ENCODE measurements at places on chromosomes 4 and X.

DNA sequence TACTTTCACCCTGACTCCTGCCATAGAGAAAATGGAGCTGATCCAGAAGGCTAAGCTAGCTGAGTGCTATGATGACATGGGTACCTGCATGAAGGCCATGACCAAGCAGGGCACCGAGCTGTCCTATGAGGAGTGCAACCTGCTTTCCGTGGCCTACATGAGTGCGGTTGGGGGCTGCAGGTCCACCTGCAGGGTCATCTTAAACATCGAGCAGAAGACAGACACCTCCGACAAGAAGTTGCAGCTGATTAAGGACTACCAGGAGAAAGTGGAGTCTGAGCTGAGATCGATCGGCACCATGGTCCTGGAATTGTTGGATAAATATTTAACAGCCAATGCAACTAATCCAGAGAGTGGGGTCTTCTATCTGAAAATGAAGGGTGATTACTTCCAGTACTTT lies 438.0 kb downstream of the TMA16 start:
- DNase-seq: no peak

DNA sequence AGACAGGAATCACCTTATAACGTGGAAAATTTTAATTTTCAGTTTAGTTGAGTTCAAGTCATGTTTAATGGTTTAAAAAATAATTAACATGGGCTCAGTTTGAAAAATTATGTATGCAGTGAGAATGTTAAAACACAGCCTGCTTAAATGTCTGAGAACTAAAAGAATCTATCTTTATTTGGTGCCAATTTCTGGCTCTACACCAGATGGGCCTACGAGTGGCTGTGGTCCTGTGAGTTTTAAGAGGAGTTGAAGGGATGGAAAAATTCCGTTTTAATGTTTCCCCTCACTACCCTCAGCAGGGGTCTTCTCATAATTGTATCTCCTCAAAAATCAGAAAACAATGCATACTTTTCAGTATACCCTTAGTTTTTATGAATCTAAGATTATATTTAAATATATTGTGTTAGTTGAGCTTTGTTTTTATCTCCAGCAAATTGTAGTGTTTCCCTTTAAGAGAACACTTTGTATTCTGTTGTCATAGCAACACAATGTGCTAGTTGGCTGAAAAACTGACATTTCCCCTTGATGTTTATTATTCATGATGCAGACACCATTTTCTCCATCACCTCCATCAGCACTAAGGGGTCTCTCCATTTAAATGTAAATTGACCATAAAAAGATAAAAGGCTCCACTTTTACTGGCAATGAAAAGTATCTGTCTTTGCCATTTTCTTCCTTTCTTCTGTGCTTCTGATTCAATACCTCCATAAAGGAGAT lies 393.5 kb upstream of the GRIA3 start:
- no peak for DNase-seq

GRCh38 chr4:41692717-41693345 lies 55.7 kb downstream of the PHOX2B start:
- peak; percentile 58 for DNase-seq

DNA sequence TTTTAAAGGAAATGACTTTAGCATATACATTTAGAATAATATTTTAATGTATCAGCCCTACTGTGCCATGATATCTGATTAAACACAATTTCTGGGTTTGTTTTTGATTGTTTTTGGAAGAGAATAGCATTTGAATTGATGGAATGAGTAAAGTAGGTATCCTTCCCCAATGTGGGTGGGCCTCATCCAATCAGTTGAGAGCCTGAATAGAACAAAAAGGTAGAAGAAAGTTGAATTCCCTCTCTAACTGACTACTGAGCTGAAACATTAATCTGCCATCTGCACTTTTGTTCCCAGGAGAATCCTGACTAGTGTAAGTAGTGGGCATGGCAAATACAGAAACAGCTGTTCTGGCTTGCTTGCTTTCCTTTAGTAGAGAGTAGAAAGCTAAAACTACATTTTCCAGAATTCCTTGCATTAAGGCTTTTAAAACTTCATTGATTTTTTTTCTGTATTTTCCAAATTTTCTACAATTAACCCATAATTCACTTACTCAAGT lies 9.7 kb upstream of the SEC24D start:
- DNase-seq: no peak

GRCh38 chrX:148448686-148449085 lies 51.7 kb upstream of the AFF2 start:
- DNase-seq: no peak

- no peak for DNase-seq
Observed at GRCh38 chr4:132063829-132064228, 1085.3 kb upstream of the PCDH10 start.

GRCh38 chr4:182062458-182062857 lies 180.7 kb upstream of the TENM3 start:
- DNase-seq: no peak

GRCh38 chr4:24722026-24722568 lies 73.3 kb upstream of the SOD3 start:
- no peak for DNase-seq

DNA sequence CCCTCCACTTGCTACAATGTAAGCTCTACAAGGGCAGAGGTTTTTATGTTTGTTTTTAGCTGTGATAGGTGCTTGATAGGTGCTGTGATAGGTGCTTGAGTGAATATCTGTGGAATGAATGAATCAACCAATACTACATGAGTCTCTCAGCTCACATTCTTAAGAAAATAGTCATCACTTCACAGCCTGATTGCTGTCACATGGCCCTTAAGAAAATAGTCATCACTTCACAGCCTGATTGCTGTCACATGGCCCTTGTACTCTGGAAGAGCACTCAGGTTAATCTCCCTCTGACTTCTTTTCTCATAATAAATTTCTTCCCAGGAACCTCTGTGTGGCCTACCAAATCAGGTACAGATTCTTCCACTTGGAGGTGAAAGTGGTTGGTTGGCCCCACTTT lies 335.2 kb downstream of the TENM3 start:
- peak; percentile 2 for DNase-seq

GRCh38 chrX:39766085-39766726 lies 331.6 kb downstream of the BCOR start:
- no peak for DNase-seq

DNA sequence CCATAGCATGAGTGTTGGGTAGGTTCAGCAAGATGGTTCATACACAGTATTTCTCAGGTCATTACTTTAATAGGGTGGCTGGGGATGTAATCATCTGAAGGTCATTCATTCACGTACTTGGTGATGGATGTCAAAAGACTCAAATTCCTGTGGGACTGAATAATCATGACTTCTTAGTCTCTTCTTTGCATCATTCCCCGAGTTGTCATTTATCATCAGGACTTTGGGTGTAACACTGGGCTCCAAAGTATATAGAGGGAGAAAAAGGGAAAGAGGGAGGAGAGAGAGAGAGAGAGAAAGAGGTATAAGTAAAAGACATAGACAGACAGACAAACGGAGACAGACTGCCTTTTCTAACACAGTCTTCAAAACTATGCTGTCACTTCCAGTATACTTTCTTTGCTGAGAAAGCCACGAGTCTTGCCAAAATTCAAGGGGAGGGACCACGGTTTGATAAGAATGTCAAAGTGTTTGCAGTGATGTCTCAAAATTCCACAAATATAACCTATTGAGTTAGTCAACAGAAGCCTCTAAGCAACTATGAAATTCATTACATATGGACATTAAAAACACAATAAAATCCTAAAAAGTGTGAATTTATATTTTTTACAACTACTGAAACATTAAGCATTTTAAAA lies 55.9 kb downstream of the UGT2A3 start:
- no peak for DNase-seq

DNA sequence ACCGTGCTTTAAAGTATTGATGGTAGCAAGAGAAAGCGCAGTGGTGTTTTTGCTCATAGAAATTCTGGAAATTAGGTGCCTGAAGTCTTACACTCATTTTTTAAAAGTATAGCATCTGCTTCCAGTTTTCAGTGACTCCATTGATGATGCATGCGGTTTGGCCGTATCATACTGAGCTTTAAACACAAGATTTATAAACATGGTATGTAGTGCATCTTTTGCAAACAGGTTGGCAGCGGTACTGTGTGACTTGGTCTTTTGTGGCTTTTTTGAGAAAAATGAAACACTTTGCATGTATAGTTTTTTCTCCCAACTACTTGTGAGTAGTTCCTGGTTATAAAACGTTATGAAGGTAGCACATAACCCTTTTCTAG lies 2.0 kb downstream of the DDX3X start:
- no peak for DNase-seq

GRCh38 chr4:76624931-76625715 lies 190.1 kb downstream of the SHROOM3 start:
- DNase-seq: no peak

DNA sequence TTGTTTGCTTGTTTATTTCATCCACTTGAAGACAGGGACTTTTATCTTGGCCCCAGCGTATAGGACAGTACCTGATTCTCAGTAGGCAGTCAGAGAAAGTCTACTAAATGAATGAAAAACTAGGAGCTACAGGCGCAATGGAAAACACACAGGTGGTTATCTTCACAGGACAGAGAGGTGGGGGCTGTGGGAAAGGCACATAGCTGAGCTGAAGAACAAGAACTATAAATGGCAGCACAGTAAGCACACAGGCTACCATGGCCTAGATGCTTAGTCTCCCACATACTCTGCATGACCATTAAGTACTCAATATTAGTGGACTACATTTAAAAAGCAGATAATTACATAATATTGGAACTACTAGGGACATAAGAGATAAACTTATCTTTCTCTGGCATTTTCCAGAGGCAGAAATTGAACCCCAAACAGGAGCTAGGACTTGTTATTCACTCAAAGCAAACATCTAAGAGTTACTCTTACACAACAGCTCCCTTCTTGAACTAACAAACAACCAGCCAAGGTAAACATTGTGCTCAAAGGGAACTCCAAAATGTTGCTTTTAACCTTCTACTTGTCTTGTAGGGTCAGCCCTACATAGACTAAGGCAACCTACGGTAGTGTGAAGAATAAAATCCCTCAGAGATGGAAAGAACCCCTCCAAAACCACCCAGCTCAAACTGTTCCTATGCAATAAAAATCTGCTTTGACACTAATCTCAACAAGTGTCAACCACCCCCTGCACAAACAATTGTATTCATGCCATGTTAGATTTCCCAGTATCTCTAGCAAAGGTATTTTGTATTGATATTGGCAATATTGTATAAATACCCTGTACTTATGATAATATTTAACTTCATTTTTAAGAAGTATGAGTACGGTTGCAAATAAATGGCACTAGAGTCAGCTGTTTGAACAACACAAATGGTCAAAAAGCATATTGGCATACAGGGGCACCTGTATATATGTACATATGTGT lies 593.6 kb downstream of the KLHL13 start:
- DNase-seq: no peak

DNA sequence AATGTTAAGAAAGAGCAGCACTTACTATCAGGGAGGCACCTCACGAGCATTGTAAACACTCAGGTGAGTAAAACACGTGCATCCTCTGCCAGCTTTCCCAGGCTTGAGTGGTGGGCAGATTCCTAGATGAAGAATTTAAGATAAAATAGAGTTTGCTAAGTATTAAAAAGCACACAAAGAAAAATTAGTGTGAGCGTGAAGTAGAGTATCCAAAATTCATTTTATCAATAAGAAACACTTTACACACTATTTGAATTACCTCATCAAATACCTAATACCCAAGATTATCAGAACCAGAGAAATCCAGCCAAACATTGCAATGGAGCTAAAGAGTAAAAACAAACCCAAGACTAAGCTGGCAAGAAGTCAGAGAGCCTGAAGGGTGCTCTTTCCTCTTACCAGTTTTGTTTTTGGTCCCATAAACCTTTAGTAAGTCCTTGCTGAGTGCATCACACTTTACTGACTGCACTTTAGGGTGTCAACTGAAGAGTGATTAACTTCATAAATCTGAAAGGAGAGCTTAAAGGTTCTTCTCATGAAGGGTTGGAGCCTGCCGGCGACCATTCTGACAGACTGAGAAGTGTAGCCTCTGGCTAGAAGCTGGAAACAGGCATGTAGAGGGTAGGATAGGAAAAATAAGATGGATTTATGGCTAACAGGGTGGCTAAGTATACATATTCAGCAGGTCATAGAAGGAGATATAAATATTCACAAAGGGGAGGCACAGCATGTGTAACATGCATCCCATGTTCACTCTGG lies 151.1 kb downstream of the SLC7A11 start:
- DNase-seq: no peak

Data from SW480 (cell line).